Osteocyte (in vitro differentiated cells): ENCODE measurements at places on chromosomes 1 and 21. TPM values are rescaled to one million over a fixed set of nuclear protein-coding genes. Genes with fewer than 3 reads are reported as not detected.

GPR25 gene
- not detected in 2 replicates for total RNA-seq

RNASEL gene
- 4.2 and 4.5 TPM in 2 replicates for total RNA-seq

SDC3 gene
- total RNA-seq, result 54.4 and 63.4 TPM in 2 replicates

HTR6 gene
- total RNA-seq, result 0.16 TPM in 1 of 2 replicates, not detected in the other

PALMD gene
- total RNA-seq, result 7.0 and 8.6 TPM in 2 replicates

C4BPA gene
- total RNA-seq, result not detected in 2 replicates

RGS16 gene
- 0.48 and 1.1 TPM in 2 replicates for total RNA-seq

- DNase-seq, result no peak
- H3K36me3 ChIP-seq, result no peaks in the 10 kb centered on the region
- H3K4me3 ChIP-seq, result no peak overlapping the region
- no peaks in the 10 kb centered on the region for H3K27me3 ChIP-seq
- H3K27ac ChIP-seq, result no peak overlapping the region
- peaks cover 6% of the 10 kb centered on the region for H3K4me1 ChIP-seq
Observed at GRCh38 chr1:3326516-3327388, 127.7 kb upstream of the ARHGEF16 start.

GRCh38 chr1:180482425-180483275, 19.7 kb downstream of the ACBD6 start:
- peak overlapping the region; percentile 20 for H3K4me3 ChIP-seq
- H3K27ac ChIP-seq, result no peak overlapping the region
- DNase-seq, result no peak
- H3K36me3 ChIP-seq, result peaks cover 27% of the 10 kb centered on the region

DNA sequence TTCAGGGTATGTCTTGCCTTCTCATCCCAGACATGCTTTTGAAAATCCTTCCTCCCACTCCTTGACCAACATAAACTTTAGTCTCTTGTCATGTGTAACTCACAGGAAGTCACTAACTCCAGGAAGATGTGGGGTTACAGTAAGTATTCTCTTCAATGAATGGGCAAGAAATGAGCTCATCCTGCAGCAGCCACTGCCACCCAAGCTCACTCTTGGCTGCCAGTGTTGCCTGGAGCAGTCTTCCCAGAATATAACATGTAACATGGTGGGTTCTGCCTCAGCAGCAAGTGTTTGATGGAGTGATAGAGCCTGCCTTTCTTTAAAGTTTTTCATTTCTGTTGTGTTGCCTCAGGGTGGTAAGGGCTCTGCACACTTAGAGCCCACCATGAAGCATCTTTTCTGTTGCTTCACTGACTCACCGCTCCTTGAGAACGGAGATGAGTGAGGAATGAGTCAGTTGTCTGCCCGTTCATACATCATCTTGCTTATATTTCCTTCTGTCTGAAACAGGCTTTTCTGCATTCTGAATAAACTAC, 187.0 kb downstream of the TPR start:
- no peaks in the 10 kb centered on the region for H3K27me3 ChIP-seq
- no peak for DNase-seq
- no peak overlapping the region for H3K4me3 ChIP-seq
- peaks cover 60% of the 10 kb centered on the region for H3K4me1 ChIP-seq
- peak overlapping the region; percentile 68 for H3K27ac ChIP-seq
- H3K36me3 ChIP-seq, result peaks cover 19% of the 10 kb centered on the region

DNA sequence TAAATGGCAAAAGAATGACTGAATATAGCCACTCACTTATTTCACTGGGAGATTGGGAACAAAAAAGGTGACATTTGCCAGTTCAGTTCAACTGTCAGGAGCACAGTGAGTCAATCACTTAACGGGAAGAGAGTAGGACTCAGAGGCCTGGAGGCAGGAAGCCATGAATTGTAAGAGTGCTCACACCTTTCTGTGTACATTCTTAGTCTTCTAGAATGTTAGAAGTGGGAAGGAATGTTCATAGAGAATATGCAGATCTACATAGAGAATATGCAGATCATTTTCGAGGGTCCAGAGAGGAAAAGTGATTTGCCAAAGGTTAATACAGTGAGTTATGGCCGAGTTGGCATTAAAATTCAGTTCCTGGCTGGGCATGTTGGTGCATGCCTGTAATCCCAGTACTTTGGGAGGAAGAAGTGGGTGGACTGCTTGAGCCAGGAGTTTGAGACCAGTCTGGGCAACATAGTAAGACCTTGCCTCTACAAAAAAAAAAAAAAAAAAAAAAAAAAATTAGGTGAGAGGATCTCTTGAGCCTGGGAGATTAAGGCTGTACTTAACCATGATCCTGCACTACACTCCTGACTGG, 8.3 kb downstream of the IL20 start:
- no peak overlapping the region for H3K27ac ChIP-seq
- DNase-seq, result no peak
- no peaks in the 10 kb centered on the region for H3K4me1 ChIP-seq
- no peaks in the 10 kb centered on the region for H3K36me3 ChIP-seq
- H3K27me3 ChIP-seq, result peaks cover 11% of the 10 kb centered on the region

GRCh38 chr1:116725798-116726197, 28.4 kb upstream of the CD2 start:
- H3K4me1 ChIP-seq, result no peaks in the 10 kb centered on the region
- no peaks in the 10 kb centered on the region for H3K36me3 ChIP-seq
- peaks cover 48% of the 10 kb centered on the region for H3K27me3 ChIP-seq
- no peak for DNase-seq
- H3K4me3 ChIP-seq, result no peak overlapping the region

DNA sequence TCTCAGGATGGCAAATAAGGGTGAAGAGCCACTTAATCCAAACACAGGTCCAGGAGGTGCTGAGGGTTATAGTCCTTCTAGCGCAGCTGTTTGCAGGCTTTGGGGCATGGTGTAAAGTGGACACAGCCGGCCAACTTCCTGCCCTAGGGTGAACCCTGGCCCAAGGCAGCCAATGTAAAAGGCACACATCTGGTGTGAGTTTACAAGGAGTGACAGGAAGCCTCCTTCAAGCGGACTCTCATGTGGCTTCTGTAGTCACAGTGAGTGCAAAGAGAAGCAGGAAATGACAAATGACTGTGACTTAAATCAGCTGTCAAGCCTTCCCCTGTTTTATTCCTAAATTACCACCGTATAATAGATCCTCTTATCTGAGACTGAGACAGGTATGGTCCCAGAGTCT, 213.0 kb downstream of the CRB1 start:
- H3K27ac ChIP-seq, result no peak overlapping the region
- no peak overlapping the region for H3K4me3 ChIP-seq
- peaks cover 12% of the 10 kb centered on the region for H3K4me1 ChIP-seq
- no peak for DNase-seq
- H3K36me3 ChIP-seq, result no peaks in the 10 kb centered on the region

- no peak overlapping the region for H3K27ac ChIP-seq
- no peaks in the 10 kb centered on the region for H3K36me3 ChIP-seq
Observed at GRCh38 chr1:229019663-229020271, 251.1 kb upstream of the RAB4A start.

- no peak for DNase-seq
- H3K27ac ChIP-seq, result no peak overlapping the region
- no peak overlapping the region for H3K4me3 ChIP-seq
- no peaks in the 10 kb centered on the region for H3K4me1 ChIP-seq
Observed at GRCh38 chr21:23111070-23111600, 2112.9 kb downstream of the NCAM2 start.

DNA sequence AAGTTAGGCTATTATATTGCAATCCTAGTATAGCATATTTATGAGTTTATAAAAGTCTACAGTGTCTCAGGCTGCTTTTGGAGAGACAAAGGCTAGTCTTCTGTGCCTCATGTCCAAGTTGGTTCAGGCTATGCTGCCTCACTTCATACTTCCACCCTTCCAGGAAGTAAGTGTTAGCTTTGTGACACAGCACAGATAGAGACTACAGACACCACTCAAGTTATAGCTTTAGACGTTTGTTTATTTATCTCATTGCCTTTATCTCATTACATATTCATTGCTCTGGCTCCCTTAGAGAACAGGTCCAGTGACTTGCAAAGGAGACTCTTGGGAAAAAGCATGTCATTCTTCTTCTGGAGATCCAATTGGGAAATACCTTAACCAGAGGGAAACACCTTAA, 22.6 kb upstream of the GBP4 start:
- no peak overlapping the region for H3K4me3 ChIP-seq
- H3K36me3 ChIP-seq, result no peaks in the 10 kb centered on the region
- DNase-seq, result no peak
- no peaks in the 10 kb centered on the region for H3K4me1 ChIP-seq
- no peaks in the 10 kb centered on the region for H3K27me3 ChIP-seq

- no peak overlapping the region for H3K27ac ChIP-seq
- peaks cover 40% of the 10 kb centered on the region for H3K27me3 ChIP-seq
- no peaks in the 10 kb centered on the region for H3K4me1 ChIP-seq
- DNase-seq, result no peak
Observed at GRCh38 chr1:98813738-98814309, 152.3 kb downstream of the SNX7 start.

- DNase-seq, result no peak
- H3K27me3 ChIP-seq, result no peaks in the 10 kb centered on the region
- H3K4me3 ChIP-seq, result no peak overlapping the region
- no peaks in the 10 kb centered on the region for H3K36me3 ChIP-seq
Observed at GRCh38 chr1:27058966-27059669, 46.5 kb upstream of the TENT5B start.

DNA sequence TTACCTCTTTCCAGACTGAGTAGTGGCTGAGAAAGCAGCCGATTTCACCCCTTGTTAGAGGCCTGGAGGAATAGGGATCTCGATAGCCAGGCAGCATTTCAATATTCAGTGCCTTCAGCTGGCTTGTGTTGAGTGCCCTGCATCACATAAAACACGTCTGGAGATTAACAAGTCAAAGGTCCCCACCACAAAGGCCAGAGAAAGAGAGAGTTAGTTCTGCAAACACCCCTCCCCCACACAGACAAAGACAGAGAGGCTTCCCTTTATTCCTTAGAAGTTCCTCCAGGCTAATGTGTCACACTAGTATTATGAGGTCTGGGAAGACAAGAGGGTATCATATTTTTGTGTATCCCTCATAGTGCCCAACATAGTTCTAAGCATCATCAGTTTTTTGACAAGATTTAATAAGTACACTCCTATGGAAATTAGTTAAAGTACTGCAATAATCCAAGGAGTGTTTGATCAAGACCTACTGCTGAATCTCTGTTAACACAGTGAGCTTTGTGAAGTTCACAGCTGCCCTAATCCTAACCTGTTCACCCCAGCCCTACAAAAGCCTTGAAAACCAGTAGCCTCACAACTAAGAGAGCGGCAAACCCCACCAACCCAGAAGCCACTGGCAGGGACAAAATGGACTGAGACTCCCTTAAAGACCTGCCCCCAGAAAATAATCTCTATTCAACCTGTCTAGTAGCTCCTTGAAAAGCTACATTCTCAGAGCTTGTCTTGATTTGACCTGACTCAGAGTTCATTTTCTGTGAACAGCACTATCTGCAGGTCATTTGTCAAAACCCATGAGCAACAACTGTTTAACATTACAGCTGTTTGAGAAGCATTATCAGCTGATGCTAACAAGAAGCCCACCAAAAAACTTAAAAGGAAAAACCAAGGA, 91.9 kb downstream of the COLGALT2 start:
- H3K36me3 ChIP-seq, result peaks cover 3% of the 10 kb centered on the region
- DNase-seq, result no peak
- H3K4me3 ChIP-seq, result no peak overlapping the region
- H3K4me1 ChIP-seq, result peaks cover 24% of the 10 kb centered on the region

DNA sequence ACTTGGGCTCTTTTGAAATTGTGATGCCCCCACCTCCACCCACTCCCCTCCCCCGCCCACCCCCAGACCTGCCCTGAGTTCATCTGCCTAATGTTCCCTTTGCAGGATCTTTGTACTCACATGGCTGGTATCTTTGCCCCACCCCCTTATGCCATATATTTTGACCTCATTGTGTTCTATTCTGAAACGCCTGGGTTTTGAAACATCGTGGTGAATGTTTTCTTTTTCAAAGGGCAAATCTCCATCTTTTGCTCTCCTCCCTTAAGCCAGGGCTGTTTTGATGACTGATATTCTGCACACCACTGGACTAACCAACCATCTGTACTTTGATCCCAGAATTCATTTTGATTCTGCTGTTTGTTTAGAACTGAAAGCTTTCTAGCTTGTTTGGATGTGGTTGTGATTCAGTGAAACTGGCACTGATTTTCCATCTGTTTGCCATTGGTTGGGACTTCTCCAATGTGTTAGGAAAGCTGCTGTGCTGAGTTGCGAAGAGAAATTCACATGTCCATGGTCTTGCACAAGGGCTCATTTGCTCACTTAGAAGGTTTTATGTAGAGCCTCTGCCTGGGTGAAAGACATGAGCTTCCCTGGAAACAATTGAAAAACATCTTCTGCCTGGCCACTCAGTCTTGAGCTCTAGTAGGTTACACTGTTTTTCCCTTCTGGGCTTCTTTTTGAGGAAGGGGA, 16.5 kb downstream of the SMAP2 start:
- H3K27me3 ChIP-seq, result no peaks in the 10 kb centered on the region
- no peak overlapping the region for H3K4me3 ChIP-seq
- H3K36me3 ChIP-seq, result peaks cover 4% of the 10 kb centered on the region

- DNase-seq, result peak; percentile 64
- H3K27ac ChIP-seq, result no peak overlapping the region
- peaks cover 40% of the 10 kb centered on the region for H3K27me3 ChIP-seq
- H3K36me3 ChIP-seq, result no peaks in the 10 kb centered on the region
Observed at GRCh38 chr1:227998374-227999055, 8.3 kb upstream of the WNT3A start.

- H3K4me3 ChIP-seq, result no peak overlapping the region
- DNase-seq, result no peak
Observed at GRCh38 chr1:191065346-191065745, 587.7 kb upstream of the BRINP3 start.

GRCh38 chr1:232441036-232441411, 188.9 kb downstream of the SIPA1L2 start:
- H3K36me3 ChIP-seq, result peaks cover 25% of the 10 kb centered on the region
- no peak overlapping the region for H3K4me3 ChIP-seq
- no peak for DNase-seq
- no peaks in the 10 kb centered on the region for H3K27me3 ChIP-seq

GRCh38 chr1:19734472-19734999, 65.2 kb downstream of the TMCO4 start:
- no peak overlapping the region for H3K4me3 ChIP-seq
- peaks cover 5% of the 10 kb centered on the region for H3K36me3 ChIP-seq
- no peak overlapping the region for H3K27ac ChIP-seq
- H3K27me3 ChIP-seq, result no peaks in the 10 kb centered on the region
- no peak for DNase-seq
